ENCODE measurements at places on chromosomes 2 and 18.
A peak's percentile ranks its signal among the peaks of the same experiment; 100 is the strongest.

- DNase-seq: no peak
Measured at GRCh38 chr2:217402761-217403383, 543.0 kb upstream of the TNP1 start.

DNA sequence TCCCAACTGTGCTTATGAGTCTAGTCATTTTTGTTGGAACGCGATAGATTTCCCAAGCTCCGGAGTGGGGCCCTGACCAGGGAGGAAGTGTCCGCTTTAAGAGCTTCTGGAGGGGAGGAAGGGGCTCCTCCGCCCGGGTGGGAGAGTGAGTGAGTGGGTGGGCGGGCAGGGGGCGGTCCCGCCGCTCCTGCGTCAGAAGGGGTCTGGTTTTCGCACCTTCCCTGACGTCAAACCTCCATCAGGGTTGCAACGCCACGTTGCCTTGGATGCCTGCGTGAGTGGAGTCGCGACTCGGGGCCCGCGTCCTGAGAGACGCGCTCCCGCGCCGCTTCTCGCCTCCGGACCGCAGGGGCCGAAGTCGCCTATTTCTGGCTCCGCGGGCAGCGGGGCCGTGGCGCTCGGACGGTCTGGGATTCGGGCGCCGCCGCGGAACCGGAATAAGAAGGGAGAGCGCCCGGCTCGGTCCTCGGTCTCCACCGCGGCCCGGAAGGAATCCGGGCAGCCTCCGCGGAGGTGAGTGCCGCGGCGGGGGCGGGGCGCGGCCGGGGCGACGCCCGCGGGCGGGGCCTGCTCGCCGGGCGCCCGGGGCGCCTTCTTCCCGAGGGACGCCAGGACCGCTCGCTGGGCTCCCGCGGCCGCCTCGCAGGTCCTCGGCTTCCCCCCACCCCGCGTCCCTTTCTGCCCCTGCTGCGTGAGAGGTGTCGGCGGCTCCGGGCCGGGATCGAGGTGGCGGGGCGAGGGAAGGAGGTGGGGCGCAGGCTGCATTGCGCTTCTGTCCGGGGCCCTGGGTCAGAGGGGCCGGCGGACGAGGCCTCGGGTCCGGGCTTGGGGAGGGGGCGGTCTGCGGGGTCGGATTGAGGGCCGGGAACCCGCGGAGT lies at the start of gene ZDBF2:
TSS of gene ZDBF2 (plus strand) at position 230 of the 878 bp plus-strand sequence. CDS start 7,187 bp downstream, outside the sequence.
- peak; percentile 4 for DNase-seq

- DNase-seq: no peak
Measured at GRCh38 chr18:23171581-23172156, 36.4 kb downstream of the CABLES1 start.

- no peak for DNase-seq
Measured at GRCh38 chr2:14558335-14558919, 74.1 kb upstream of the LRATD1 start.

- no peak for DNase-seq
Measured at GRCh38 chr18:10937743-10938640, 211.4 kb downstream of the PIEZO2 start.

DNA sequence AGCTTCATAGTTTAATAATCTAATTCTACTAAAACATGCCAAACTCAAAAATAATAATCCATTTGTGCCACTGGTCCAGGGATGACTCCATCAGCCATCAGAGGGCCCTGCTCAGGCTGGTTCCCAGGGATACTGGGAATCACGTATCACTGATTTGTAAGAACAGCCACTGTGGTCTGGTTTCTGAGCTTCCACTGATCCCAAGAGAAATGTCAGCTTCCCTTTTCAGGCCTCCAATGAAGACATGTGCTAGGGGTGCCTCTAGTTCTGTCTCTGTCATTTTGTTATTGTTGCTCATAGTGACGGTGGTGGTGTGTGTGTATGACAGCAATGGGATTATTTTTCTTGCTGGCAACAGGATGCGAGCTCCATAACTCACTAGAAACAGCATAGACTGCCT lies 83.2 kb downstream of the CELF4 start:
- no peak for DNase-seq

DNA sequence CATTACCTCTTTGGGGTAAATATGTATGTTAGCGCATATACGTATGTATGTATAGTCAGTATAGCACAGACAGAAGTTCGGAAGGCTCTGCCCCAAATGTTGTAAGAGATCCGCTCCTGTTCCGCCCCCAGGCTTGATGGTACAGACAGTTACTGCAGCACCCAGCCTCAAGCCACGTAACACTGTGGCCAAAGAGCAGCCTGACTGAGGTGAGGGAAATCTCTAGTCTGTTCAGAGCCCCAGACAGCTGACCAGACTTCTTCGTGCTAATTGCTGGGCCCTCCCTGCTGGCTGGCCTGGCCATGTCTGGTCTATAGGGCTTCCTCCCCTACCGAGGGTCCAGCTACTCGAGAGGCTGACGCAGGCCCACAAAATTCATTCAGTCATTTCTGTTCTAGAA lies 7.8 kb downstream of the CRACDL start:
- DNase-seq: no peak

GRCh38 chr2:156340804-156341451 lies 8.4 kb upstream of the NR4A2 start:
- no peak for DNase-seq

DNA sequence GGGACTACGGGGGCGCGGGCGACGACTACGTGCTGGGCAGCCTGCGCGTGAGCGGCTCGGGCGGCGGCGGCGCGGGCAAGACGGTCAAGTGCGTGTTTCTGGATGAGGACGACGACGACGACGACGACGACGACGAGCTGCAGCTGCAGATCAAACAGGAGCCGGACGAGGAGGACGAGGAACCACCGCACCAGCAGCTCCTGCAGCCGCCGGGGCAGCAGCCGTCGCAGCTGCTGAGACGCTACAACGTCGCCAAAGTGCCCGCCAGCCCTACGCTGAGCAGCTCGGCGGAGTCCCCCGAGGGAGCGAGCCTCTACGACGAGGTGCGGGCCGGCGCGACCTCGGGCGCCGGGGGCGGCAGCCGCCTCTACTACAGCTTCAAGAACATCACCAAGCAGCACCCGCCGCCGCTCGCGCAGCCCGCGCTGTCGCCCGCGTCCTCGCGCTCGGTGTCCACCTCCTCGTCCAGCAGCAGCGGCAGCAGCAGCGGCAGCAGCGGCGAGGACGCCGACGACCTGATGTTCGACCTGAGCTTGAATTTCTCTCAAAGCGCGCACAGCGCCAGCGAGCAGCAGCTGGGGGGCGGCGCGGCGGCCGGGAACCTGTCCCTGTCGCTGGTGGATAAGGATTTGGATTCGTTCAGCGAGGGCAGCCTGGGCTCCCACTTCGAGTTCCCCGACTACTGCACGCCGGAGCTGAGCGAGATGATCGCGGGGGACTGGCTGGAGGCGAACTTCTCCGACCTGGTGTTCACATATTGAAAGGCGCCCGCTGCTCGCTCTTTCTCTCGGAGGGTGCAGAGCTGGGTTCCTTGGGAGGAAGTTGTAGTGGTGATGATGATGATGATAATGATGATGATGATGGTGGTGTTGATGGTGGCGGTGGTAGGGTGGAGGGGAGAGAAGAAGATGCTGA lies 1.4 kb downstream of the SOX11 start:
- DNase-seq: no peak

GRCh38 chr18:79664525-79665125 lies 15.0 kb upstream of the CTDP1 start:
- no peak for DNase-seq

DNA sequence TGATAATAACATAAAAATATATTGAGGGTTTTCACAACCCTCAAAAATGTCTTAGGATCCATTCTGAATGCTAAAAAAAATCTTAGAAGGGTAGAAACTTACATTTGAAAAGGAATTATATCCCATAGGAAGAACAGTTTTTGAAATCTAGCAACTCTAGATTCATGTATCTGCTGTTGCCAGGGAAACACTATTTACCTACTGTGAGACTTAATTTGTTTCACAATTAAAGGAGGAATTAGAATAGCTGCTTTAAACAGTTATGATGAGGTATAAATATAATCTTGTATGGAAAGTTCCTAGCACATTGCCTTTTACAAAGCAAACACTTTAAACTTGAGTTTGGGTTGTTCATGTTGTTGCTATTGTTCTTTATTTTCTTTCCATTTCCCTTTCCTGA lies 988.2 kb downstream of the SUCLG1 start:
- DNase-seq: no peak

- DNase-seq: no peak
Measured at GRCh38 chr2:226994775-226995174, 158.9 kb downstream of the RHBDD1 start.

- DNase-seq: no peak
Measured at GRCh38 chr18:36872329-36872728, 43.4 kb downstream of the KIAA1328 start.

DNA sequence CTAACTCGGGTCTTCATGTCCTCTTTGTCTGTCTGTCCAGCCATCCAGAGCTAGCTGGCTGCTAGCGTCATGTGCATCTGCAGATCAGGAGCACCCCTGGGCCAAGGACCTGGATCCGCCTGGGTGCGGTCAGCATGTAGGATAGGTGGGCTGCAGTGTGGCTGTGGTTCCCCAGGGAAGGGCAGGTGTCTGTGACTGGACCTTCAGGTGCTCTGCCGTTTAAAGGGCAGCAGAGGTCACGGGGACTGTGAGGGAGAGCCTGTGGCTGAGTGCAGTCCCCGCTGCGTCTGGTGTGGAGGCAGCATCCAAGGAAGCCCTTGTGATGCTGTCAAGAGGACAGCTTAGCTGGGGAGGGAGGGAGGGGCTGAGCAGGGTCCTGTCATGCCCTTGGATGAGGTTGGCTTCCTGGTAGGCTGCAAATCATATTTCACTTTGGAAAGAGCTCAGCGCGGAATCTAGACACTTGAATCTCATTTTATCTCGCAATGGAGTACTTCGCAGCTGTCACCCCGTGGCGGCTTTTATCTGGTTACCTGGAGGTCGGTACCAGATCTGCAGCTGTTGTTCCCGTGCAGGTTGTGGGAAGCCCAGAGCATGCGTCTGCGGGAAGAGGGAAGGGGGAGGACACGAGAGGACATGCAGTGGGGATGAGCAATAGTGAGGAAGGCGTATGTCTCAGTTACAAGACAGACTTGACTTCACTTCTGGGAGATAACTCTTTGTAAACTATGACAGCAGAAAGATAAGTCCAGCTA lies 5.9 kb upstream of the RALB start:
- no peak for DNase-seq

DNA sequence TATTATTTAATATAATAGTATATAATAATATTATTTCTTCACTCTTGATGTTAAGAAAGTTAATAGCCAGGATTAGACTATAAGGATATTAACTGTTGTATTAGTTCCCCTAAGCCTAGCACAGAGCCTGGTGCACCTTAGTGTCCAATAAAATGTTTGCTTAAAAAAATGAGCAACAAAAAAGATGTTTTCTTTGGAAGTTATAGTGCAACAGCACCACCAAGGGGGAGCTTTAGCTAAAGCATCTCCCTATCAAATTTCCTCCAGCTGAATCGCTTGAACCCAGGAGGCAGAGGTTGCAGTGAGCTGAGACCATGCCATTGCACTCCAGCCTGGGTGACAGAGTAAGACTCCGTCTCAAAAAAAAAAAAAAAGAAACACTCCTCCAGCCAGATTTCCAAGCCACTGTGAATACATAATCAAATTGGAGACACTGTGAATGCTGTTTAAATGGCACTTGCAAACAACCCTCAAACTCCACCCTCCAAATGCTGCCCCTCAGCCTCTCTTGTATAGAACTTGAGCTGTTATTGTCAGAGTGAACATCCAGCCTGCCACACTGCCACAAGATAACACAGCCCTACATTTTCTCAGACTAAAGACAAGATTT lies 221.9 kb downstream of the DYM start:
- no peak for DNase-seq

DNA sequence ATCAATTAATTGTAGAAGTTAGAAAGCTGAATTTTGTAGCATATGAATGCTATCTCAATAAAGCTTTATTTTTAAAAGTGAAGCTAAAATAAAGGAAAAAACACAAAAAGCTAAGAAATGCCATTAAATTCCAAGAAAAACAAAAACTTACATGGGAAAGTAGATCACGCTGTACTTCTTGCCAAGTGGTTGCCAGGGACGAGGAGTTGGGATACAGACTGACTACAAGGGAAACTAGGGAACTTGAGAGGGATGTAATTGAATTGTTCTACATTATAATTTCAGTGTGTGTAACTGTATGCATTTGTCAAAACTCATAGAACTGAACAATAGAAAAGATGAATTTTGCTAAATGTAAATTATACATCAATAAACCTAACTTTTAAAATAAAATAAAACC lies 108.1 kb downstream of the DYM start:
- no peak for DNase-seq

GRCh38 chr2:85062565-85062964 lies 70.6 kb upstream of the TCF7L1 start:
- DNase-seq: no peak

DNA sequence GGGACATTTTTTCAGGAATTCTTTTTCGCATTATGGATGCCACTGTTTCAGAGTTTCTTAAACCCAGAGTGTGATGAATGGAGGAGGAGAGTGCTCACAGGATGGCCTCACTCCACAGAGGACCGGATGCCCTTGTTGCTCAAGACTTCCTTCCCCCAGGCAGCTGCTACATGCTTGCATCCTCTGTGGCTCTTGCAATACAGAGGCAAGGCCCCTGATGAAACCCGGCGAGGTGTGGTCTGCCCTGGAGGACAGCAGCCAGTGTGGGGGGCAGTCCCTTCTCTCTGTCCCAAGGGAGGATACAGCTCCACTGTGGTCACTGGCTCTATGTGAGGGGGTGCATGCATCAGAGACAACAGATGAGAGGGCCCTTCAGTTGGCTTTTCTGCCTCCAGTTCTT lies 109.6 kb downstream of the SH3RF3 start:
- peak; percentile 37 for DNase-seq

DNA sequence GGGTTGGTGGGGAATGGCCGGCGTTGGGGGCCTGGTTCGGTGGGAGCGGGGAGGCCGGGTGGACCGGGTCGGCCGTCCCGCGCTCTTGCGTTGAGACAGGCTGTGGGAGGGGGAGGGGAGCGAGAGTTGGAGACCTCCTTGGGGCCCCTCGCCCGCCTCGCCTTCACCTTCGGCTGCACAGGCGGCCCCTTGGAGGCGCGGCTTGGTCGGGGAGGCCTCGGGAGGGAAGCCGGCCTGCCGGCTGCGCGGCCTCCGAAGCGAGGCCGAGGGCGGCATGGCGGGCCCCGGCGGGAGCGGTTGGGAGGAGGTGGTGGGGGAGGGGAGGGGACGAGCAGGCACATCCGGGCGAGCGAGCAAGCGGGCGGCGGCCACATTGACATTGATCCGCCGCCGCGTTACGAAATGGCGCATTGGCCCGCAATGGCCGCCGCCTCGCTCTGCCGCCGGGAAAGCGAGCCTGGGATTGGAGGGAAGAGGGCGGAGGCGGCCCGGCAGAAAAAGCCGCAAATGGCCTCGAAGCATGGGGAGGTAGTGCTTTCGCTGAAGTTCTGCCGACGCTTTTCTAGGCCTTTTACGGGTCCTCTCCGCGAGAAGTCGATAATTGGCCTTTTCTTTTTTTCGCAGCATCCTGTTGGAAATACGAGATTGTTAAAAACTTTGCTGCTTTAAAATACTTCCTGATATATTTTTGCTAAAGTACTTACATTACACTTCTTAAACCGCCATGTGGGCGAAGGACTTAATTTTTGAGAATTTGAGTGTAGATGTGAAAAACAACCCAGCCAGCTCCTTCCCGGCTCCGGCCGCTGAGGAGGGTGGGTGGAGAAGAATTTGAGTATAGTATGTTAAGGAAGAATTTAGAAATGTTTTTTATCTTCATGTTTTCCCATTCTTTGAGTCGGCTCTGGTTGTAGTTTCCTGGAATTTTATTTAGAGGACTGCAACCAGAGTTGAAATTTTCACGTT lies 580 bp downstream of the HNRNPA3 start:
- DNase-seq: peak; percentile 84

All from activated naive CD4-positive, alpha-beta T cell (primary cell).